ENCODE measurements at places on chromosomes 7 and 10.

DNA sequence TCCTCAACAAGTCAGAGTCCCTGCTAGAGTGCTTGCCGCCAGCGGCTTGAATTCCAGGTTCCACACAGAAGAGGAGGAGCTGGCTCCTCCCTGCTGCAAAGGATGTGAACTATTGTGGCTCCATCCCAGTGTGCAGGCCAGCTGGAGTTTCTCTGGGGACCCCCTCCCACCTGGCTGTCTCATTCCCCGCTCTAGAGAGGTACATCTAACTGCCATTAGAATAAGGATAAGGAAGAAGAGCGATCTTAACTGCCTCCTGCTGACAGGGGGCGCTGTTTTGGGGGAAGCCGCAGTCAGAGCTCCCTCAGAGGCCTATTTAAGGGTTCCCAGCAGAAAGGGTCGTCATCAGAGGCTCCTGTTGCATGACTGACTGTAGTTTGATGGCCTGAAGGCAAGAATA is 40.8 kb upstream of the HECW1 start:
- no peak for DNase-seq

DNA sequence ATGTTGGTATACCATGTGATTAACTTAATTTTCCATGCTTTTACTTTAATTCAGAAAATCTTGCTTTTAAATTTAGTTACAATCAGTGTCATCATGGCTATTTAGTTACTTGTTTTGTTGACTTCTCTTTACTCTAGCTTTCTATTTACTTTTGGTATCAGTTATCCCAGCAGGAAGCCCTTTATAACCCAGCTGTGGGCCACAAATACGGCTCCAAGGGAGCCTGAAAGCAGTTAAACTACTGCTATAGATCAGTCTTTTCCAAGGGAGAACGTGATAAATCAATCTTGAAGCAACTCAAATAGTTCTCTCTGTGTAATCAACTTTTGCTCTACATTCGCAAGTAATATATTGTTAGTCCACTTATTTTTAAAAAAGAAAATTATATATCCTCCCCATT is 287.4 kb downstream of the CACNA2D1 start:
- DNase-seq = no peak

DNA sequence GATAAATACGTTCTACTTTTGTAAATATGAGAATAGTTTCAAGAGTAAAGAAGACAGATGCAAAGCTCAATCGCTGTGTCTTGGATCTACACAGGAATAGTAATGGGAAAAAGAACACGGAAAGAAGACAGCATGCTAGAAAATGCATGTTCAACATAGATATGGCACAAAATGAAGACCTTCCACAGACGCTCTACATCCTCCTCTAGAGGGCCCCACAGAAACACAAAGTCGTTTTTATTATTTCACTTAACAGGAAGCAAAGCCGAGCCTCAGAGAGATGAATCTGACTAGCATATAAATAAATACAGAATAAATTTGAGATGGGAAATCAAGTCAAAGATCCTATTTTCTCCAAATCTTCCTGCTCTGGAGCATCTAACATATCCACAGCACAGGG is 292.6 kb downstream of the PARD3 start:
- DNase-seq = no peak

DNA sequence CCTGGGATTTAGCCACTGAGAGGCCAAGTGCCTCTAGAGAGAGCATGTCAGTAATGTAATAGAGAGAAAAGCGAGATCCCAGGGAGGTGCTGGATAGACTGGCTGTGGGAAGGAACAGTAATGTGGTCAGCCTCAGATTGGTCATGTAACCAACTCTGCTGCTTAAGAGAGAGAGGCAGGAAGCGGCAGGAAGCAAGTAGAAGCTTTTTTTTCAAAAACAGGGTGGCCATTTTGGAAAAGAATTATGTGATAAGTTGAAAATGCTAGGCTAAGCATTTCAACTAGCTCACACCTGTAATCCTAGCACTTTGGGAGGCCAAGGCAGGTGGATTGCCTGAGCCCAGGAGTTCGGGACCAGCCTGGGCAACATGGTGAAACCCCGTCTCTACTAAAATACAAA is 3.7 kb upstream of the PCOLCE start:
- no peak for DNase-seq
